NCI-H1092 (cell line): ENCODE measurements at places on chromosomes 6 and 20.

DNA sequence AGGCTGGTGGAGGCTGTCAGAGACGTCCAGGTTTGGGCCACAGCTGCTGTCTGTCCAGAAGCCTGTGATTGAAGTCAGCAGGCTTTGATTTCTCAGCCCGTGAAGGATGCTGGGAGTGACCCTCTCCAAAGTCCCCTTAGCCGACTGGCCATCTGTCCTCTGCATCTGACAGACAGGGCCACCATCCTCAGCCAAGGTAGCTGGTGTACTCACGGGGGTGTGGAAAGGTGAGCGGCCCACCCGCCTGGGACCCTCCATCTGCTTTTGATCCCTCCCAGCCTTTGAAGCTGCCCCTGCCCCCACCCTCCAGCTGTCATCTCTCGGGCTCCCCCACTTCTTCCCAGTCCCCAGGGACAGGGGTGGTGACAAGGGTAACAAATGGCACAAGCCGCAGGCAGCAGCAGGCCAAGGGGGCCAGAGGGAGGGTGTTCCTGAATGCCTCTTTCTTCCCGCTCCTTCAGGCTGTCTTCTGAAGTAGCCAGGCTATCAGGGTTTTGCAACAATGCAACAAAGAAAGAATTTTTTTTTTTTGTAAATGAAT is 84.4 kb downstream of the EYA2 start:
- DNase-seq, result no peak

GRCh38 chr6:138289739-138290138 is 71.4 kb upstream of the PBOV1 start:
- DNase-seq, result no peak

DNA sequence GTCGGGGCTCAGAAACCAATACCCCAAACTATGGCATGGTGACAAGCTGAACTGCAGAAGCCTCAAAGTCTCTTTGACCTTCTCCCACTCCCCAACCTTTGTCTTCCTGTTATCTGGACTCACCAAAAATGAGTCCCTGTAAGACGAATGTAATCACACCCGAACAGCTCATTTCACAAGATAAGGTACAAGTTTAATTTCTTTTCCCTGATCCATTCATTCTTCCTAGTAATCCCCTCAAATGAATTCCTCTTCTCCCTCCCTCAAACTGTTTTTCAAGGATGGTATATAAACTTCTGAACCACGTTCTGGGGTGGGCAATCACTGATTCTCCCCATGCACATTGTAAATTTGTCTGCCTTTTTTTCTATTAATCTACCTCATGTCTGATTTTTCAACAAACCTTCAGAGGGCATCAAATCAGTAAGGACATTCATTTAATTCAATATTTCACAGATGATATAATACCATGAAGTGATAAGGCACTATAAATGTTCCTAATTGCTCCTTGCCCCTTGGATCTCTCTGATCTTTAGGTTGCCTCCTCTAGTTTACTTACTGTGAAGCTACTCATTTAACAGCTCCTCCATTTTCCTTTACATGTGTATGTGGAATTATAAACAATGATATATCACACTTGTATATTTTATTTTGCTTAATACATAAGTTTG is 77.2 kb downstream of the OR2B2 start:
- no peak for DNase-seq

DNA sequence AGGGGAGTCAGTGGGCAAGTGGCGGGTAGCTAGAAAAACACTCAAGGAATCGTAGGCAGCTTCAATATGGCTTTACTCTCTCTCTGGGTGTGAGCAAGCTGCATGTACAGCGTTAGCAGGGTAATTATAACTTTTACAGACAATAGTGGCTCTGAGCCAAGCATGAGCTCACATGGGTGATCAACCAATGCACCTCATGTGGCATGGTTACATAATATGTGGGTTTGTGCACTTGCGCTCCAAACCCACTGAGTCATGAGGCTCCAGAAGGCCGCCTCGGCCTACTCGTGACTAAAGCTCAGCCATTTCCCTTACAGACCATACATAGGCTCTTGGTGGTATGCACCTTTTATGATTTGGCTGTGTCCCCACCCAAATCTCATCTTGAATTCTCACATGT is 78.4 kb upstream of the FBXL4 start:
- DNase-seq, result no peak

DNA sequence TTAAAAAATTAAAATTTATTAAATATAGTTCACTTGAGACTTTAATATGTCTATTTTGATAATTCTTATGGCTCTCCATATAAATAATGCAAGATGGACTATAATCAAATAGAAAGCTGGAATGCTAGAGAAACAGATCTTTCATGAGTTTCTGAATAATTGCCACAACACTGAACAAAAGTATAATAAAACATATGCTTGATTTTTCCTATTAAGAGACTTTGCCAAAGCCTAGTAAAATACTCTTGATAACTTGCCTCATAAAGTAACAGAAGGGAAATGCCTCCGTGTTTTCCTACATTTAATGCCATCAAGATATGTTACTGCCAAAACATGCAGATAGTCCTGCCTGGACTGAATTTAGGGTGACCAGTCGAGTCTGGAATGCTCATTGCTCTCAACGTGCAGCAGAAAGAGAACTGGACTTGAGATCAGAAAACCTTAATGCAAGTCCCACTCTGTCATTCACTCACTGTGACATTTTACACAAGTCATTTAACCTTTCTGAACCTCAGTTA is 153.2 kb downstream of the AIG1 start:
- no peak for DNase-seq

GRCh38 chr6:17886891-17887290 is 100.5 kb downstream of the KIF13A start:
- DNase-seq, result no peak

DNA sequence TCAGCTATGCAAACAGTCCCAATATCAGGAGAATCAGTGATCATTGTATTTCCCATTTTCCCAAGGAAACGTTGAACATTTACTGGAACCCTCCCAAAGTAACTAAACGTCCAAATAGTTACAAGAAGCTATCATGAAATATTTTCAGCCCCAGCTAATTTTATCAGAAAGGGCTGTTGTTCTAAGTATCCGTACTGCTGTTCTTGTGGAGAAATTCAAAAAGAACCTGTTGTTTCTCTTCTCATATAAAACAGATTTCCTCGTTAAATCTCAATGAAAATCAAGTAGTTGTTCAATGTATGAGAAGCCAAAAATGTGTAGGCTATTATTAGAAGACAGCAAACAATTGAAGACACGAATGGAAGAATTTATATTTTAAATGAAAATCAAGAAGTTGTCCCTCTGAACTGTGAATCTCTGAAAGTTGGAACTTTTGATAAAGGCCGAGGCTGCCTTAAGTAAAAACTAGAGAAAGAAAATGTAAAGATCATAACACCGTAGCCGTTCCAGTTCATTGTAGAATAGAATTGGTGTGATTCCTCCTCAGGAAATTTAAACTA is 107.7 kb downstream of the HFE start:
- DNase-seq, result no peak
